ENCODE measurements at places on chromosomes 7 and 10.

DNA sequence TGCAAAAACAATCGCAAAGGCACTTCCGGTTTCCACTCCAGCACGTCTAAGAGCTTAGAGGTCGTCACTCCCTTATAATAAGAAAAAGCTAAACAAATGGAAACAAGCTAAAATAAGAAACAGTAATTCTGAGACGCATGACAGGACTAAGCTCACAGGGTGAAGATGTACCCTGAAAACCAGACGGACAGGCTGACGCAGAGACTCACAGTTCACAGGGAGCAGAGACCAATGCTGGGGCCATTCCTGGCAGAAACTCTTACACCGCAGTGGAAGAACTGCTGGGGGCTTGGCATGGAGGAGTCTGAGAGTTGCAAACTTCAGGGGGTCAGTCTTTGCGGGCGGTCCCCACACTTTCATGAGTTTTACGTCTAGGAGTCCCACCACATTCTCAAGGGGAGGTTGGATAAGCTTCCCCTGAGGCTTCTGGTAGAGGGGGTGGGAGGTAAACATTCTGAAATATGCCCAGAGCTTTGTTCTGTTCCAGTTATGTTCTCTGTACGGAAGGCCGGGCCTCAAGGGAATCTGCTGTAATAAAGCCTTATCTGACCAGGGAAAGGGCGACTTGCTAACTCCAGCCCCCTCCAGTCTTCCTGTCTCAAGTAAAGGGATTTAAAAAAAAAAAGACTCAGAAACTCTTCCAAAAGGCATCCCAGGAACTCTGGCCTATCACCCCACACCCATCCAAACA lies 47.8 kb downstream of the BRI3 start:
- DNase-seq: no peak

- DNase-seq: no peak
Observed at GRCh38 chr10:82576093-82576492, 701.1 kb downstream of the NRG3 start.

DNA sequence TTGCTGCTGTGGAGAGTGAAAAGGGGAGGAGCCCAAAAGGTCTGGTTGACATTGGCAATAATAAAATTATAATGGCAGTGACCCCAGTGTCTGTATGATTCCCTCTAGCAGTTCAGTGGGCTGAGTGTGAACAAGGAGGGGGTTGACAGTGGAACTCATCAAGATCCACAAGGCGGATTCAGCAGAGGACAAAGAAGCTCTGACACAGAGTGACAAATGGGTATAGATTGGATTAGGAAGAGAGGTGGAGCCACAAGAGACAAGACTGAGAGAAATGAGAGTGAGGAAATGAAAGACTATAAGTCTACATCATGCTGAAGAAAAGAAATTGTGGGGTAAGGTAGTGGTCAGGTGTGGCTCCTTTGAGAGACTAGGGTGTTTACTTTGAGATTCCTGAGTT lies 58.9 kb downstream of the CCDC71L start:
- no peak for DNase-seq

GRCh38 chr7:18861514-18862118 lies 255.8 kb downstream of the TWIST1 start:
- DNase-seq: no peak

DNA sequence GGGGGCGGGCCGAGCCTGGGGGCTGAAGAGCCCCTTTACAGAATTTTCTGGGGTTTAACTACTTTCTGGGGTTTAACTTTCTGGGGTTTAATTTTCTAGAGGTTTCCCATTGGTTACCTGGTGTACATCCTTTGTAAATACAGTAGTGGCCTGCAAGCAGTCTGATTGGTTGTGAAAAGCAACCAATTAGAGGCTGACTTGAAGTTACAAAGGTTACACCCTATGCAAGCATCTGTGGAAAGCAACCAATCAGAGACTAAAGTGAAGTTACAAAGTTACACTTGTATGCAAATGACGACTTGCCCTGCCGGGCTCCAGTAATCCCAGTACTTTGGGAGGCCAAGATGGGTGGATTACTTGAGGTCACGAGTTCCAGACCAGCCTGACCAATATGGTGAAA lies 27.4 kb downstream of the GTF2I start:
- DNase-seq: no peak

- no peak for DNase-seq
Observed at GRCh38 chr7:79615871-79616640, 162.6 kb upstream of the MAGI2 start.

DNA sequence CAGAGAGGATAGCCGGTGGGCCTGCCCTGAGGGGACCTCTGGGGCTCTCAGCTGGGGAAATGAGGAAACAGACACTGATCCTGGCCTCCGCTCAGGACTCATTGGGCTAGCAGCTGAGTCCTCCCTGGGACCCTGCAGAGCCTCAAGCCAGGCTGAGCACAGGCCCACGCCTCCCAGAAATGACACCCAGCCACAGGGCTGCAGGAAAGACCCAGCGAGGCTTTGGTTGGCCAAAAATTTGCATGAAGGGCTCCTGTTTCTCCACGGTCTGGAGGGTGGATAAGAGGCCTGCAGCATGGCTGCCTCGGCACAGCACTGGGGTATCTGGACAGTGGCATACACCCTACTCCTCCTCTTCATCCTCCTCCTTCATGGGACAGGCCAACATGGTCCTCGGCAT lies 60.4 kb downstream of the ZNF33B start:
- DNase-seq: no peak

DNA sequence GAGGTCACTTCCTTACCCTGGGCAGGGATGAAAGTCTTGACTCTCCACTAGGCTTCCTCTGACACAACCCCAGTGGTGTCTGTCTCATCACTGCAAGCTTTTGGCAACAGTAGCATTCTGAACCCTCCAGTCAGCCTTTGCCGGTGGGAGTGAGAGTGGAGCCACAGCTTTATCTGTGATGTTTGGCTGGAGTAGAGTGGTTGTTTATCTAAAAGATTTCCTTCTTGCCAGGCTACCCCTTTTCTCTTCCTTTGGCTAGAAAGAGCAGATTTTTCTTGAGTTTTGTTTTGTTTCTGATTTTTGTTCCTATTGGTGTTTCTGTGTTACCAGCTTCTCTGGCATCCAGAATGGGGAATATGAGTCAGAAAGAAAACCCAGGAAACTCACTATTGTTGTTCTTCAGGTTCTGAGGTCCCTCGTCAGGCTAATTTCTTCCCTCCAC lies 98.9 kb upstream of the KIF5B start:
- DNase-seq: no peak

DNA sequence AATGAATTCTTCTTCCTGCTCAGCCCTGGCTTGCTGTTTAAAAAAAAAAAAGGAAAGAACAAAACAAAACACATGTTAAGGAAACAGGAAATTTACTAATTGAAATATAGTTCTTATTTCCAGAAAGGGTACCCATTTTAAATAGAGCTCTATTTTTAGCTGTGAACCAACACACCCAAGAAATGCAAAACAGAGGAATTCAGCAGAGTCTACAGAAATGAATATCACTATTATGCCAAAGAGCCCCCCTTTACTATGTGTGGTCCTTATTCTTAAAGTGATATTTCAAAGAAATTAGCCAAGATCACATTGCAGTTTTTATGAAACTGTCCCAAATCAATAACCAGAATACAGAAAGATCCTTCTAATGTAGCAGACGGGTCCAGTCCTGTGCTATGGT lies 53.7 kb downstream of the CCDC6 start:
- no peak for DNase-seq

DNA sequence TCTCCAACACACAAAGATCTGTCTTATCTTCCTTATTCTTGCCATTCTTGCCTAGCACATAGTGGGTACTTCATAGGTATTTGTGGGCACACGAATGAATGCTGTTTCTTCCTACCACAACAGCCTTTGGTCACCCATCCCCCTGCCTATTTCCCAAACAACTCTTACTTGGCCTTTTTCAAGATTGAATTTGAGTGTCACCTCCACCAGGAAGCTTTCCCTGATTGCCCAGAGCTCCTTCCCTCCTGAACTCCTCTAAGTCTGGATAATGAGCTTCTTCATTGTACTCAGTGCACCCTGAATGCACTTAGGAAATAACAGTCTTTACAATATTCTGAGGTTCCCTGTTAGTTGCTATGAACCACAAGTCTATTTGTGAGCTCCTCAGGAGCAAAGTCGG lies 11.6 kb upstream of the PDZD8 start:
- DNase-seq: no peak

DNA sequence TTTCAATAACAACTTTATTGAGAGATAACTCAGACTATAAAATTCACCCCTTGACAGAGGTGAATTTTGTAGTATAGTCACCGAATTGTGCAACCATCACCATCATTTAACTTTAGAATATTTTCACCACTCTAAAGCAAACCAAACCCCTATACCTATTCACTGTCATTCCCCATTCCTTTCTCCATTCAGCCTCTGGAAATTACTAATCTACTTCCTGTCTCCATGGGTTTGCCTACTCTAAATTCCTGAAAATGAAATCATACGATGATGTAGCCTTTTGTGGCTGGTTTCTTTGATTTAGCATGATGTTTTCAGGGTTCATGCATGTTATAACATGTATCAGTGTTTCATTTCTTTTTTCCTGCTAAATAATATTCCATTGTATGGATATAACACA lies 15.6 kb upstream of the LMTK2 start:
- DNase-seq: no peak

- no peak for DNase-seq
Observed at GRCh38 chr7:50362712-50363282, 58.3 kb downstream of the IKZF1 start.

DNA sequence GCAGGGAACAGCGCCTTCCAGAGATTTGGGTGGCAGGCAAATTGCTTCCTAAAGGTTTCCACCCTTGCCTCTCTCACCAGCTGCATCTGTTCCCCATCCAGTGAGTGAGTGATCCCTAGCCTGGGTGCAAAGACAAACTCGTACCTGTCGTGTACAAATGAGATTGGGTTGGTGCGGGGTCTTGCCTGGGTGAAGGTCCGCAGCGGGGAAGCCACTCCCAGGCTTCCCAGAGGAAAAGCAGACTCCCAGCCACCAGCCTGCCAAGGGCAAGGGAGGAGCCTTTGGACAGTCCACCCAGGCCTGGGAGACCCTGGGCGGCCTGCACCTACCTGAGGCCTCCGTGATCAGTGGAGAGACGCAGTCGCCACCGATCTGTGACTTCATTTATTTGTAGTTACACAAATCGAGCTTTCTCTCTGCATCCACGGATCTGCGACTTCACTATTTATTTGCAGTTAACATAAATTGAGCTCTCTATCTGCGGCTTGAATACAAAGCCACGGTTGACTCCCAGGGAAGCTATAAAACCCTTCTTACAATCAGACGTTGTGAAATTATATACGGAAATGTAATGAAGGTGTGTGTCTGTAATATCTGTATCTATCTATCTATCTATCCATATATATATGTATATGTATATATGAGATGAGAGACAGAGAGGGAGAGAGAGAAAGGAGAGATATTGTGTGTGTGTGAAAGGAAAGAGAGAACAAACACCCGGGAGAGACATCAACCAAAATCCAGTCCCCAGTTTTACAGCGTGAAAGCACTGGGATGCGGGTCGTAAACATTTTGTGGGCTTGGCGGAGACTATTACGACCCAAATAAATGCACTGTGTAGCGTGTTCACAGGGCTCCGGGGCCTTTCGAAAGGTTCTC lies 3.0 kb upstream of the HOXA7 start:
- DNase-seq: no peak

DNA sequence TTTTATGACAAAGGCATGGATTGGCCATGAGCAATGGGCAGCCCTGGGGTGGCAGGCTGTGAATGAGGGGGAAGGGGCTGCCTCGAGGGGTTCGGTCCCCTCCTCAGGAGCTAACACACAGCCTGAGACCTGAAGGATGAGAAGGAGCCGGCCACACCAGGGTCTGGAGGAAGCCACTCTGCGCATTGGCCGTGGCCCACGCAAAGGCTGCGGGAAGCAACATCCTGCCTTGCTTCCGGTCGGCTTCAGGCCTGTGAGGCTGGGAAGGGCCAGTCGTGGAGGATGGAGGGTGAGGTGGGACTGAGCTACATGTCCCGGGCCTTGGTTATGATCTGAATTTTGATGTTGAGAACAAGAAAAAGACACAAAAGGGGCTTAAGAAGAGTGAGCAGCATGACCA lies 49.4 kb downstream of the RGS10 start:
- DNase-seq: no peak

GRCh38 chr10:84175436-84175835 lies 1.8 kb downstream of the GPR15LG start:
- DNase-seq: no peak

- DNase-seq: no peak
Observed at GRCh38 chr7:19519443-19520021, 189.3 kb downstream of the POLR1F start.

GRCh38 chr7:157189405-157189804 lies 50.7 kb downstream of the UBE3C start:
- DNase-seq: no peak

GRCh38 chr7:23494009-23494408 lies 23.7 kb upstream of the IGF2BP3 start:
- no peak for DNase-seq

- no peak for DNase-seq
Observed at GRCh38 chr10:75541411-75541810, 110.0 kb downstream of the LRMDA start.

- no peak for DNase-seq
Observed at GRCh38 chr7:153130052-153130451, 370.5 kb downstream of the ACTR3B start.

DNA sequence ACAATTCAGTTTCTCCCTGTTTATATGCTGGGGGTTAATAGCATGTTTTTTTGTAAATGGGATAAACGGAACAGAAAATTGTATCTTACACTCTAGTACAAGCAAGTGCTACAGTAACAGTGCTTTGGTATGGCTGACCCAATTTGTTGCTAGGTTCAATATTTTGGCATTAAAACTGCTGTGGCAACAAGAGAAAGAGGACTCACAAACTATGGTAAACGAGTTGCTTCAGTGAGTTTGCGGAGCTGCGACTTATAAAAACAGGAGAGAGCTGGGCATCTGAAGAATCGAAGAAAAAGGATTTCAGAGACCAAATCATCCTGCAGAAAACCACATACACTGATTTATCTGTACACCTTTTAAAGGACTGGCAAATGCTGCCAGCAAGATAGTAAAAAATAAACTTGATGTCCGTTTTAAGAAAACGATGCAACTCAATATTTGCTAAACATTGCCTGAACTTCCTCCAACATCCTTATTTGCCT lies 2.2 kb downstream of the GLUD1 start:
- no peak for DNase-seq

- no peak for DNase-seq
Observed at GRCh38 chr7:82019551-82020475, 250.0 kb upstream of the HGF start.

- no peak for DNase-seq
Observed at GRCh38 chr7:19392246-19392645, 247.0 kb upstream of the FERD3L start.

DNA sequence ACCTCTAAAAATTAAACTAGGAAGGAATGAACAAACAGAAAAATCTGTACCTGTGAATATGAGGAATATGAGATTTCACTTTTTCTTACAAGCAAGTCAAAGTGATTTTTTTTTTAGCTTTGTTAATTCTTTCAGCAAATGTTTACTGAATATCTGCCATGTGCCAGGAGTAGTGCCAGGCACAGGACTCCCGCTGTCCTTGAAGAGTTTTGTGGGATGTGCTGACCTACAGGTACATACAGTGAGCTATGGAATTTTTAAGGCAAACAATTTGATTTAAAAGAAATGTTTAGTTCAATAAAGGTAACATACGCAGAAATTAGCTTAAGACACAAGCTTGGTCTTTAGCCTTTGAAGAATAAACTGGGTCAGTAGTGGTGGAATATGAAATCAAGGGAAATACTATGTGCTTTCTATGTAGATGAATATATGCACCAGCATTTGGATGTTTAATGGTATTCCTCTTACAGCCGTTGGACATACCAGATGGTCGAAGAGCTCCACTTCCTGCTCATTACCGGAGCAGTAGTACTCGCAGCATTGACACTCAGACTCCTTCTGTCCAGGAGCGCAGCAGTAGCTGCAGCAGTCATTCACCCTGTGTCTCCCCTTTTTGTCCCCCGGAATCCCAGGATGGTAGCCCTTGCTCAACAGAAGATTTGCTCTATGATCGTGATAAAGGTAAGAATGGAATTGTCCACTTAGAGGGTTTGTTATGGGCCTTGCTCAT lies 102.0 kb downstream of the GLCCI1 start:
- no peak for DNase-seq
